ENCODE measurements at places on chromosomes 7 and 10.
A peak's percentile ranks its signal among the peaks of the same experiment; 100 is the strongest.

DNA sequence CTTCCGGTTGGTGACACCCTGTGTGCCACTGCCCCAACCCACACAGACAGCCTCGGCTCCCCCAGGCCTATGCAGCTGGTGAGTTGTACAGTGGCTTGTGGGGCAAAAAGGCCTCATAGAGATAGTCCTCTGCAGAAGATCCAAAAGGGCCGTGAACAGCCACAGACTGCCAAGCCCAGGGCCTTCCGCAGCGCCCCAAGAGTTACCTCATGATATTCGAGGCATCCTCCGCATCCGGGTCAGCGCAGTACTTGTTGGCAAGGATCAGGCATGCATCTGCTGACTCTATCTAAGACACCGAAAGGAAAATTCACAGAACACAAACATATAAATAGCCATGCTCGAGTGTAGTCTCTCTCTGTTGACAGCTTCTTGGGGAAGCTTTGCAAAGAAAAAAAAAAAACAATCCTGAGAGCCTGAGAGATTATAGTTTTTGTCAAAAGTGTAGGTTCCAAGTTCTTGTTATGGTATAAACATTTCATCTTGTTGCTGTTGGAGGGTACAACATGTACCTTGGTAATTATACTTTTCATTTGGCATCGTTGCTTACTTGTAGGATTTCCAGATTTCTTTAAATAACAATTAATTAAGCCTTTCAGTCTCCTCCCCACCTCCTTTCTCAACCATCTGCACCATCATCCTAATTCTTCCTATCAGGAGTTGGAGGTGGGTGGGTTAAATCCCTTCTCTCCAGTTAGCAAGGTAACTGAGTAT lies 553.0 kb downstream of the KCNMA1 start:
- no peak for DNase-seq

DNA sequence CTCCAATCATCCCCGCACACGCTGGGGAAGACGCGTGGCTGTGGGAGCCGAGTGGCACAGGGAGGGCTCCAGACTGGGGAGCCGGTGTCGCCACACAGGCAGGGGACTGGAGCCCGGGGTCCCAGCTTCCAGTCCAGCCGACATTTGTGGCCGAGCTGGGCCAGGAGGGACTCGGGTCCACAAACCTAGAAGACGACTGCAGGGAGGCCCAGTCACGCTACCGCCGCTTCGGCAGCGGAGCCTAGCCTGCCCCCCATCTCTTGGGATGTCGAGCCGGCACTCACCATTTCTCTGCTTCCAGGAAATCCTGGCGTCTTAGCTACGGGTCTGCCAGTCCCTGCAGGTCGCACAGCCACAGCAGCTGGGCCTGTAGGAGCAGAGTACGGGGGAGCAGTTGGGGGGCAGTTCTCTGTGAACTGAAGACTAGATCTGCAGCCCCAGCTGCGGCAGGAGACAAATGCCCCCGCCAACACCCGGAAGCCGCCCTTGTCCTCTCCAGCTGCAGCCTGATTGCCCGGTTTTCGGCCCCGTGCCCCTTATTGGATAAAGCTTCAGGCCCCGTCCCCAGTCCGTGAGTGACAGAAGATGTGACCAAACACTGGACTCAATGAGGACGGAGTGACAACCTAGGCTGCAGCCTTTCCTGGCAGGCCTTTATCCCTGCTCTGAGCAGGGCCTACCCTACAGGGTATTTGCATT lies 270.7 kb downstream of the ZNF33B start:
- peak; percentile 51 for DNase-seq

GRCh38 chr10:14659626-14660196 lies 115.0 kb downstream of the FAM107B start:
- peak; percentile 68 for DNase-seq

DNA sequence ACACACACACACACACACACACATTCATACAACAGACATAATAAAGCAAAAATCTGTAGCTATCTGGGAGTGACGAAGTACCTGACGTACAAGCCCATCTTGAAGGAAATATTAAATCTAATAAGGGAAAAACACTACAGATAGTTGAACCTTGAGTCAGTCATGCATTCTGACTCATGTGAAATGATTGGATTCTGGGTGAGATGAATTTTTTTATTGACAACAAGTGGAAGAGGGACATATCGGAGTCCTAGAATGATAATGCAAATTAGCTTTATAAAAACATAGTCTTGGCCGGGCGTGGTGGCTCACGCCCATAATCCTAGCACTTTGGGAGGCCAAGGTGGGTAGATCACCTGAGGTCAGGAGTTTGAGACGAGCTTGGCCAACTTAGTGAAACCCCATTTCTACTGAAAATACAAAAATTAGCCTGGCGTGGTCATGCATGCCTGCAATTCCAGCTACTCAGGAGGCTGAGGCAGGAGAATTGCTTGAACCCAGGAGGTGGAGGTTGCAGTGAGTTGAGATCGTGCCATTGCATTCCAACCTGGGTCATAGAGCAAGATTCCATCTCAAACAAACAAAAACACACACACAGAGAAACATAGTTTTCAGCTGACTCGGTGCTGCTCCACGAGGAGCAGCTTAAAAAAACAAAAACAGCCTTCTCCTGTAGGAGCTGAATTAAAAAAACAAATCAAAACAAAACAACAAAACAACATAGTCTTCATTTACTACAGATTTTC lies 154.4 kb upstream of the MKLN1 start:
- no peak for DNase-seq

- DNase-seq, result peak; percentile 21
Measured at GRCh38 chr10:100912013-100912604, 654 bp upstream of the SLF2 start.

- DNase-seq, result no peak
Measured at GRCh38 chr7:111840528-111840927, 278.2 kb upstream of the IMMP2L start.

DNA sequence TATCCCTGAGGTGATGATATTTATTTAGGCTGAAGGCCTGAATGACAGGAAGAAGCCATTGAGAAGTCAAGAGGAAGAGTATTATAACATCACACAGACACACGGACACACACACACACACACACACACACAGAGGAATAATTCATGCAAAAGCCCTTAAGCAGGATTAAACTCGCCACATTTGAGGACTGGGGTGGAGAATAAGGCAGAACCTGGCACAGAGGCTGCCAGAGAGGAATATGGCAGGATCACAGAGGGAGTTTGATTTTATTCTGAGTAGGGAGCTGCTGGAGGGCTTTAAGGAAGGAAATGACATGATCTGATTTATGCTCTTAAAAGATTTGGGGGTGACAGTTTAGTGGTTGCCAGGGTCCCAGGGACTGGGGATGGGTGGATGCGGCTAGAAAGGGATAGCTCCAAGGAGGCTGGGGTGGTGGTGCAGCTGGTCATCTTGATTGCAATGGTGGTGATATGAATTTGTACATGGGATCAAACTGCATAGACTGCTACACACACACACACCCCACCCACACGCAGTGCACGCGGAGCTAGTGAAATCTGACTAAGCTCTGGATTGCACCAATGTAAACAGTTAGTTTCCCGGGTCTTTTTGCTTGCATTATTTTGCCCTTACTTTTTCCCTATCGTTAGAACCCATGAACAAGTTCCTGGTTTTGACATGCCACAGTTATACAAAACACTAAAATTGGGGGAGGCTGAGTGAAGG lies 11.2 kb downstream of the SMURF1 start:
- no peak for DNase-seq

GRCh38 chr10:132136097-132136521 lies 50.6 kb upstream of the DPYSL4 start:
- no peak for DNase-seq

DNA sequence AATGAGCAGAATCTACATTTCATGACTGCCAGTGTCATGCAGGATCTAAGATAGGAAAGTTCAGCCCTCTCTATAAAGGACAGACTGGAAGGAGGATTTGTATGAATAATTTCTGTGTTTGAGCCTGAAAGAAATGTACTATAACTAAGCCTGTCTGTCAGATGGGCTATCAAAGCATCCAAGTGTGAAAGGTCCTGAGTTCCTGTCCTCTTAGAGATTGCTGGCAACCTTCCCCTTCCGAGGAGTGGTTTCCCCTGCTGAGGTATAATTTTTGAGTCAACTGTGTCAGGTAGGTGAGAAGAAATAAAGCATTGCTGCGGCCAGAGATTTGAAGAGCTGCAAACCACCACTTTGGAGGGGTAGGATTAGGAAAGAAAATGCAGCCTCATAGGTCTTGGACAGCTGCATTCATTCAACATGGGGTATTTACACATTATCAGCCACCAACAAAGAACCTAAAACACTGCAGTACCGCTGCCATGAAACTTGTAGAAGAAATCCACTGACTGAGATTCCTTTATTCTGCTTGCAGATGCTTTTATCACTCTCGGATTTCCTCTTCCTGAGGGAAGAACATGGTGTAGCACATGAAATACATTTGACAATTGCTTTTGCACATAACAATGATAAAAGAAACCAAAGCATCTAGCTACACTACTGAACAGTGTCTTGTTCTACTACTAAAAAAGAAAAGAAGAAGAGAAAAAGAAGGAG lies 189.1 kb downstream of the DGKI start:
- DNase-seq, result no peak

DNA sequence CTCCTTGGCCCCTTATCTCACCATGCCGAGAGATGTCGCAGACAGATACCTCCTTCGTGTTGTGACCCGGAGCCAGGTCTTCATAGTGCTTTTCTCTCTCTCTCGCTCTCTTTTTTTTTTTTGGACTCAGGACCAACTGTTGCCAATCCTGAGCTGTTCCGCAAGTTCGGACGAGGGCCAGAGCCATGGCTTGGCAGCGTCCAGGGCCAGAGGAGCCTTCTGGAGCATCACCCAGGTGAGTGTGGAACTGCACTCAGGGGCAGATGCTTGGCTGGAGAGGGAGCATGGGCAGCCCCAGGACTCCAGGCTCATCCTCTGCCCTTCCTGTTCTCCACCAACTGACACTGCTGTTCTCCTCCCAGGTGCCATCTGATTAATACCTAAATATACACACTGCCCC lies 7.8 kb downstream of the ZNF862 start:
- no peak for DNase-seq

- no peak for DNase-seq
Measured at GRCh38 chr7:134167250-134167649, 40.1 kb downstream of the LRGUK start.

DNA sequence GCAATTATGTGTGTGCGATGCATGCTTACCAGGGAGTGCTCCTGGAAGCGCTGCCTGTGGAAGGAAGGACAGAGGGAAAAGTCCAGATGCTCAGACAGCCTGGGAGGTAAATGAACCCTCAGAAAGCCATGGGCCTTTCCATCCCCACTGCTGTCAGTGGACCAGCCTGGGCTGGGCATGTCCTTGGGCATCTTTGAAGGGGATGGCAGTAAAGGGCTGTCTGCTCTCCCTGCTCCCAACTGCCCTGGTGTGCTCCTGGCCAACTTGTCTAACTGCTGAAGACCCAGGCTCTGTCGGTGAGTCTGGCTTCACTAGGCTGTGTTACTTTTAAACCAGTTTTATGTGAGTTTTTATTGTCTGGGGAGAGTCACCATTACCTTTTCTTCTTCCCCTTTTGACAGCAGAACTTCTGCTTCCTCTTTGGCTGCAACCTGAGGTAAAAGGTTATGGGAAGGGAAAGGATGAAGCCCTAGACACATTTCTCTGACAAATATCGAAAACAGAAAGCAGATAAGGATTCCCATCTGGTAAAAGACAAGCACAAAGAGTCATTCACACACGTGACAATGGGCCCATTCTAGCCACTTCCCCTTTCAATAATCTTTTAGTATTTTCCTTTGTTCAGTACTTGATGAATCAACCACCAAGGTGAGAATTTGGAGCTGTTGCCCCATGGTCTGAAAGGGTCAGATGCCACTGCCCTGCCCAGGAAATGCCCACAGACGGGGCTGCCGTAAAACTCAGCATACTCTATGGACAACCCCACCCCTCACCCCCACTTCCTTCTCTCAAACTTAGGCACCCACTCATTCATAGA lies 27.6 kb upstream of the PIK3AP1 start:
- DNase-seq, result no peak

DNA sequence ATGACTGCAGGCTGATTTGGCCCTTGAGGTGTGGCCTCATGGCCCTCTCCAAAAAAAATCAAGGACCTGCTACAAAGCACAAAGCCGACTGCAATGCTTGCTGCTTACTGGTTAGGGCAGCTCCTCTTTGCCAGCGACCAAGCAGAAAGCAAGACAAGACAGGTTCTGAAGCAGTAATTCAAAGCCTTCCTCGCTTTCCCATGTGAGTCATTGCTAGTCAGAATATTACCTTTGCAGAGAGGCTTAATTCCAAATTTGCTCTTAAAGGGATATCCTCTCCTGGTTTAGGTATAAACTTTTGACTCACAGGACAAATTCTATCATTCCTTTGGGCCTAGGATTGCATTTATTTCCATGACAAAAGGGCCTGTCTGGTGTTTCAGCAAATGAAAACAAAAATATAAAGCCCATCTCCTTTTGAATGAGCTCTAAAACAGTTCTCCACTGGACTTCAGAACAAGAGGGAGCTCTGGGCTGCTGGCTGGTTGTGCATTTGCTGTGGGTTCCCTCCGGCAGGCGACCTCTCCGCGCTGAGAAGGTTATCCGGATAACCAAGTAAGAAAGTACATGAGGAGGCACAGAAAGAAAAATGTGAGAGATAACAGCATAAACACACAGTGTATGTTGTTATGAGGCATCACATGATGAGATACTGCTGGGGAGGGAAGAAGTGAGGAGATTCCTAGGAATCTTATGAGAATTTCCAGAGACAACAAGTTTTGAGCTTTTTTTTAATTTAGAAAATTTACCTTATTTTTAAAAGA lies 90.8 kb downstream of the EGFR start:
- no peak for DNase-seq

- no peak for DNase-seq
Measured at GRCh38 chr10:49830846-49831245, 68.7 kb upstream of the OGDHL start.

DNA sequence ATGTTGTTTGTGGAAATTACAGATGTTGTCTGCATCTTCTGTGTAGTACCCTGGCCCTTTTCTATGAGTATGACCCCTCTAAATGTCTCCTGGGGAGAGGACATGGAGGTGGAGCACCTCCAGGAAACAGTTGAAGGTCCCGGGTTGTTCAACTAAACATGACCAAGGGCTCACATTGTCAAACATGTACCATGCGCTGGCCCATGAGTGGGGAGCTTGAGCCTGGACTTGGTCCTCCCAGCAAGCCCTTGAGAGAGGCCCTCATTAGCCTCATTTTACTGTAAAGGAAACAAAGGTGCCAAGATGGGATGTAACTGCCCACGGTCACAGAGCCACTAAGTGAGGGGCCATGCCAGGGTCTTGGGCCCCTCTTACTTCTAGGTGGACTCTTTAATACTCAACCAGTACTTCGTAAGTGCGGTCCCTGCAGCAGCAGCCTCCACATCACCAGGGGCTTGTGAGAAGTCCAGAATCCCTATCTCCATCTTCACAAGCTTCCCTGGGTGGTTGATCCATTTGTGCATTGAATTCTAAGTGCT lies 31.2 kb downstream of the C10orf71 start:
- no peak for DNase-seq

All from natural killer cell (primary cell).